ENCODE measurements at places on chromosomes 6 and 20. TPM values are rescaled to one million over a fixed set of nuclear protein-coding genes. Genes with fewer than 3 reads are reported as not detected.

DNA sequence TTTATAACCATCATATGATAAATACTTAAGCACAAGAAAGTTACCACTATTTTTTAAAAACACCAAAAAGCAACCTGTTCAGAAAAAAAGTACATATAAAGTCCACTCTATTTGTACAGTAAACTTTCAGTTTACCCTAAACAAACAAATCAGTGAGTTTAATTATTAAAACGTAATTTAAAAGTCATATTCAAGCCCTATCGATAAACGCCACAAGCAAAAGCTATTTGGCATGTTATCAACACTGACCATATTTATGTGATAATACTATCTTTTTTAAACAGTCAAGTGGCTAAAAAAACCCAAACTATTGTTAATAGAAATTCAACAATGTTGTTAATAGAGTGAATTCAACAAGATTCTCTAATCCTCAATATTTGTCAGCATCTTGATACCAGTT, 1.9 kb downstream of the KATNA1 start:
- DNase-seq = no peak

- no peak for DNase-seq
These were observed 48.8 kb upstream of the CDH22 start for GRCh38 chr20:46357030-46357514.

- DNase-seq = peak; percentile 11
These were observed 65.2 kb downstream of the PPP1R14C start for GRCh38 chr6:150207931-150208570.

- DNase-seq = no peak
These were observed 396.5 kb downstream of the HDGFL1 start for GRCh38 chr6:22965889-22966288.

- no peak for DNase-seq
These were observed 193.5 kb upstream of the SPTLC3 start for GRCh38 chr20:12815231-12815768.

- no peak for DNase-seq
These were observed 4.9 kb downstream of the TRIB3 start for GRCh38 chr20:385448-385847.

- no peak for DNase-seq
These were observed 20.2 kb upstream of the FHL5 start for GRCh38 chr6:96542702-96543101.

GRCh38 chr20:36818861-36819260, 45.3 kb upstream of the DSN1 start:
- DNase-seq = no peak

GRCh38 chr6:122778985-122779661, 393 bp upstream of the FABP7 start:
- no peak for DNase-seq

DNA sequence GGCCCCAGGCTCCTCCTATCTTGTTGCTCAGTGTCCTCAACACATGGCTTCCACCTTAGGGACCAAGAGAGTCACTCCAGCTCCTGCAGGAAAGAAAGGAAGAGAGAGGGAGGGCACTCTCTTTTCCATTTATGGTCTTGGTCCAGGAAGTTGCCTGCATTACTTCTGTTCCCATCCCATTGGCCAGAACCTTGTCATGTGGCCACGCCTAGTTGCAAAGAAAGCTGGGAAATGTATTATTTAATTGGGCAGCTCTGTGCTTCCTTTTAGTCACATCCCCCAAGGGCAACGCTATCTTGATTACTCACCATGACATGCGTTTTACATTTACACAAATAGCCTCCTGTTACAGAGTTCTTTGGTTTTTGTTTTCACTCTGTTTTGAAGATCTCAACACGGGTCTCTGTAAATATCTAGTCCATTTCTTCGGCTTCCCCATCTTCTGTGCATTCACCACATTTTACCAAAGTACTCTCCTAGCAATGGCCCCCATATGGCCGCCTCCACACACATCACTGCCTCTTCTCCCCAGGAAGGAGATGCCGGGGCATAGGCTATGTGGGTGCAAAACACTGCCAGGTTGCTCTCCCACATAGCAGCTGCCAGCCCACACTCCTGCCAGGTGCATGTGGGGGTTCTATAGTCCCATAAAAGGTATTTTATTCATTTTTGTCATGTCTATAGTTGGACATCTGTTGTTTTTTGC, 35.7 kb upstream of the ZMYND8 start:
- peak; percentile 97 for DNase-seq

DNA sequence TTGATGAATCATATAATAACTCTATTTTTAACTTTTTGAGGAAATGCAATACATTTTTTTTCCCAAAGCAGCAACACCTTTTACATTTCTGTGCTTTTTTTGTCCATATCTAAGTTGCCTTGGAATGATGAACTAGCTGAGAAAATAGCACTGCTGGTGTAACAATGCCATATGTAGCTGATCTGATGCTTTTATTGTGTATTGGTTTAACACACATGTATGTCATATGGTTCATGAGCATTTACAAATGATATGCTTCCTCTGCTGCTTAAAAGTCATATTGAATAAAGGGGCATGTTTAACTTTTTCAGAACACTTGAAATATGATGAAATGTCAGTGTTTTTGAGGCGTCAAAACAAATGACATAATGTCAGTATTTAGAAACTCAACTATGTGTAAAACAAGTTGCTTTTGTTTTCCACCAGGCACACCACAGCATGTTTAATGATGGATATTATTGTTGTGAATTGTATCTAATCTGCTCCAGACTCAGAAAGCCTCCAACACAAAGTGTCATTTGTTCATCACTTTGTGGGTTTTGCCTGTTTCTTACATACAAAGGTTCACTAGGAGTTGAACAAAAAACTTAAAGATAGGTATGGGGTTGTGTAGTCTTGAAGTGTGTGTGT, 775.8 kb upstream of the FLRT3 start:
- no peak for DNase-seq

GRCh38 chr20:57749869-57750268, 40.1 kb upstream of the PMEPA1 start:
- DNase-seq = no peak

- DNase-seq = no peak
These were observed 39.4 kb downstream of the RPRD1B start for GRCh38 chr20:38072898-38073297.

GRCh38 chr6:34872332-34872731, 15.5 kb downstream of the TAF11 start:
- DNase-seq = no peak

DNA sequence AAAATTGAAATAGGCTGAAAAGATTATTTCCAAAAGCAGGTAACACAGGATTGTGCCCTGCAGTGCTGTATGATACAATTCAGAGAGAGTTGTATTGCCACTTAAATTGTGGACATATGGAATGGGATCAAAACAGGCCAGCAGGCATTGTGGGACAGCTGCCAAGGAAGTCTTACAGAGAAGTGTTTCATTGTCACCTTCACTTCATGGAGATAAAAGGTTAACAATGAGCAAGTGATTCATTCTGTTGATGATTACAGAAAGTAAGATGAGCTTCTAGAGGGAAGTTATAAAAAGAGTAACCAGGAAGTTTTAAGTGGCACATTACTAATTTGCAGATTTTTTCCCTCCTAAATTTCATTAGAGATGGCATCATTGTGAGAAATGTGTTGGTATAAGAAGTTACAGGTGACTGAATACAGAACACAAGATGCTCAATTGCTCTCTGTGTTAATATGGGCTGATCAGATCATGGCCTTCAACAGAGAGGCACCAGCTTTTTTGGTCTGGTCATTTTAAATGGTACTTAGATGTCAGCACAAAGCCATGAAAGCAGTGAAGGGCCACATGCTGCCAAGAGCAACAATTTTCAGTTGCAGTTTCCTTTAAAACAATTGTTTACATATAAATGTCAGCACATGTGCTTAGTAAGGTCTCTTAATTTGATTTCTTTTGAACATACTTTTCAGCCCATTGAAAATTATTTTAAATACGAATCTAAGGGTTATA, 402.5 kb upstream of the FKBP1C start:
- DNase-seq = no peak

GRCh38 chr20:34544109-34544796, 14.3 kb upstream of the MAP1LC3A start:
- DNase-seq = no peak

DNA sequence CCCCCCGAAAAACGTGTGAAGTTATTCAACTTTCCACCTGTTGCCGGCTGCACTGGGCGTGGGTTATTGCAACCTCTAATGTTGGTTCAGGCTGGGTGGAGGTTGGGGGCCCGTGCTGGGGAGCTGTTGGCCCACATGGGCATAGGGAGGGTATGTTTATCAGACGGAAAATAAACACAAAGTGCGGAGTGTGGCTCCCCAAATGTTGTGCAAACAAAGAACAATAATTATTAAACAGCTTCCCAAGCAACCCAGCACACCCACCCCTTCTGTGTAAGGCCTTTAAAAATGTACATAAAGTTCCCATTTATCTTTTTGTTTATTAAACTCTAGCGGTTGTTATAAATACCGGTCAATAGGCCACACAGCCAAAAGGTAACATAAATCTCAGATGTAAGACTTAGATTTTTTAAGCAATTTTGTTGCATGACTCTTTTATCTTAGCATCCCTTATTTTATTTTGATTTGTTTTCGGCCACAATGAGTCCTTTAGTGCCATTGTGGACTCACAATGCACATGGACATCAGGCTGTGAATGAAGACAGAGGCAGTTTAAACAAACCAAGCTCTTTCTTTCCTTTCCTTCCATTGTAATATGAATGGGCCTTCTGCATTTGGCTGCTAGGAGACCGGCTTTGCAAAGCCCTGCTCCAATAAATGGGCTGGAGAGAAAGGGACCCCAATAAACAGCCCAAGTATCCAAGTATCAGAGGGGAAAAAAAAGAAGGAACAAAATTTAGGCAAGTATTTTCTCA, 6.9 kb upstream of the DLL1 start:
- no peak for DNase-seq

DNA sequence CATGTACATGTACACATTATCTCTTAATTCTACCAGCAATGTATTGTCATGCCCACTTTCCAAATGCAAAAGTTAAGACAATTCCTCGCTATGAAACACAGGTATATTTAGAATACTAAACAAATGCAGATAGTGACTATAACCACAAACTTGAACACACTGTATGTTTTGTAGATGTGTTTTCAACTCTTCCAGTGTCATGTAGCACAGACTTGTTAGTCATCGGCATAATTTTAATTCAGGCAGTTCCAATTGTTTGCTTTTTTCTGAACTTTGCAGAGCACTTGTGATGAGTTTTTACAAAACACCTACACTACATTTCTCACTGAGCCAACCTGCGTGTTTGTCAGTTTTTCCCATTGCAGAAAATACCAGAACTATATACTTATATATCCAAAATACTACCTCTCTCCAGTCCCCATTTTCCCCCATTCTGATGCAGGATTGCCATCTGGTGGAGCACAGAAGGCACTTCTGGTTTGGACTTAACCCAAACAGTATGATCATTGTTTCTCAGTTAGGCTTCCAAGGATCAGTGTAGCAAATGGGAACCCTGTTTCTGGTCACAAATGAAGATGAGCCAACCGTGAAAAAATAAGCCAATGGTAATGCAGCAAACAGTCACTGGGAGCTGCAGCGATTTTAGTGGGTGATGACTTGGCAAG, 143.4 kb downstream of the ADGRB3 start:
- DNase-seq = peak; percentile 7

DNA sequence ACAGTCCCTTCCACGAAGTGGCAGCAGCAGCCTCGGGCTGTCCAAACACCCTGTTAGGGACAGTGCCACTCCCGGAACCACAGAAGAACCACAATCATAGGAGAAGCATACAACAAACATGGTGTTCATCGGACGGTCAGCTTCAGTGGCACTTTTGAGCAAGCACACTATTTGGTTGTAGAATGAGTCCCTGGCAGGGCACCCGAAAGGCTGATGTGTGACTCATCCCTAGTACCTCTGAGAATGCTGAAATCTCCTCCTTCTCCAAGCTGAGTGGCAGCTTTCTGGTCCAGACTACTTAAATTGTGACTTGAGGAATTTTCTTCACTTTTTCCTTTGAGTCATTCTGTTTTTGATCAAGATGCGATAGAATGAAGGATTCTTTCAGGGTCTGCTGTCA, 282.5 kb downstream of the ESR1 start:
- peak; percentile 55 for DNase-seq

Gene FAM184A
- total RNA-seq = not detected

Gene CUTA
- 122 TPM for total RNA-seq

Gene F13A1
- total RNA-seq = not detected

Gene GNRH2
- 0.18 TPM for total RNA-seq

Gene FOXC1
- 1.3 TPM for total RNA-seq

Gene CGAS
- total RNA-seq = 4.2 TPM

Gene TSBP1
- total RNA-seq = not detected

Gene DEFB124
- not detected for total RNA-seq

Gene MYCT1
- total RNA-seq = 1.1 TPM

Gene EYA2
- 2.5 TPM for total RNA-seq

Gene ID4
- total RNA-seq = 11.1 TPM

Gene MEI4
- not detected for total RNA-seq

Gene UBD
- not detected for total RNA-seq

Measured in IMR-90 (cell line).